OCI-M1 (cell line): ENCODE measurements at places on chromosomes 11 and 22.
A peak's percentile ranks its signal among the peaks of the same experiment; 100 is the strongest.

GRCh38 chr22:21734540-21735199 is 924 bp downstream of the YPEL1 start:
- DNase-seq, result peak; percentile 71

- DNase-seq, result no peak
These were observed 732.6 kb upstream of the LUZP2 start for GRCh38 chr11:23764286-23764685.

DNA sequence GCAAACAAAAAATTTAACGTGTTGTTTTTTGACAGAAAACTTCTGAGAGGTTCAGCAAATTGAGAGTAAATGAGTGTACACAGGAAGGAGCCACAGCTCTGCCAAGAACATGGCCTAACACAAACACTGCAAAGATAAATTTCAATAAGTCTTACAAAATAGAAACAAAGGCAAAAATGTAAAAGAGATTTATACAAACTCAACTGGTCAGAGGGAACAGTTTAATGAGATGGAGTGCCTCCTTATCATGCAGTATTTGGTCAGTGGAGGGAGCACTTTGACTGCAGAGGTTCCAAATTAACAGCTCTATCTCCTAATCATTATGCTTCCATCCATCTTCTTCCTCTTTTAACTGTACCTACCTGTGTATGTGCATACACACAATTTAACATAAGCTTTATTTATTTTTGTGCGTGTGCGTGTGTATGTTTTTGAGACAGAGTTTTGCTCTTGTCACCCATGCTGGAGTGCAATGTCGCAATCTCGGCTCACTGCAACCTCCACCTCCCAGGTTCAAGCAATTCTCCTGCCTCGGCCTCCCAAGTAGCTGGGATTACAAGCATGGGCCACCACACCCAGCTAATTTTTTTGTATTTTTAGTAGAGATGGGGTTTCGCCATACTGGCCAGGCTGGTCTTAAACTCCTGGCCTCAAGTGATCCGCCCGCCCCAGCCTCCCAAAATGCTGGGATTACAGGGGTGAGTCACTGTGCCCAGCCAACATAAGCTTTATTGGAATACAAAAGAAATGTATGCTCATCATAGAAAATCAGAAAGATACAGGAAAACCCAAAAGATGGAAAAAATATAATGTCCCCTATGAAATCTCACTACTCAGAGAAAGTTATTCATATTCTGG is 111.9 kb downstream of the MRTFA start:
- peak; percentile 46 for DNase-seq

DNA sequence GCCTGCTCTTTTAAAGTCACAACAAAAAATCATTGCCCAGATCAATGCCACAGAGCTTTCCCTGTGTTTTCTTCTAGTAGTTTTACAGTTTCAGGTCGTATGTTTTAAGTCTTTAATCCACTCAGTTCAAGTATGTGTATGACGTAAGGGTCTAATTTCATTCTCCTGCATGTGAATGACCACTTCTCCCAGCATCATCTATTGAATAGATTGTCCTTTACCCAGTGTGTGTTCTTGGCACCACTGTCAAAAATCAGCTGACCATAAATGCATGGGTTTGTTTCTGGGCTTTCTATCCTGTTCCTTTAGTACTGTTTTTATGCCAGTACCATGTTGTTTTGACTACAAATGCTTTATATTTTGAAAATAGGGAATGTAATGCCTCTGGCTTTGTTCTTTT is 28.1 kb downstream of the INTS4 start:
- no peak for DNase-seq

DNA sequence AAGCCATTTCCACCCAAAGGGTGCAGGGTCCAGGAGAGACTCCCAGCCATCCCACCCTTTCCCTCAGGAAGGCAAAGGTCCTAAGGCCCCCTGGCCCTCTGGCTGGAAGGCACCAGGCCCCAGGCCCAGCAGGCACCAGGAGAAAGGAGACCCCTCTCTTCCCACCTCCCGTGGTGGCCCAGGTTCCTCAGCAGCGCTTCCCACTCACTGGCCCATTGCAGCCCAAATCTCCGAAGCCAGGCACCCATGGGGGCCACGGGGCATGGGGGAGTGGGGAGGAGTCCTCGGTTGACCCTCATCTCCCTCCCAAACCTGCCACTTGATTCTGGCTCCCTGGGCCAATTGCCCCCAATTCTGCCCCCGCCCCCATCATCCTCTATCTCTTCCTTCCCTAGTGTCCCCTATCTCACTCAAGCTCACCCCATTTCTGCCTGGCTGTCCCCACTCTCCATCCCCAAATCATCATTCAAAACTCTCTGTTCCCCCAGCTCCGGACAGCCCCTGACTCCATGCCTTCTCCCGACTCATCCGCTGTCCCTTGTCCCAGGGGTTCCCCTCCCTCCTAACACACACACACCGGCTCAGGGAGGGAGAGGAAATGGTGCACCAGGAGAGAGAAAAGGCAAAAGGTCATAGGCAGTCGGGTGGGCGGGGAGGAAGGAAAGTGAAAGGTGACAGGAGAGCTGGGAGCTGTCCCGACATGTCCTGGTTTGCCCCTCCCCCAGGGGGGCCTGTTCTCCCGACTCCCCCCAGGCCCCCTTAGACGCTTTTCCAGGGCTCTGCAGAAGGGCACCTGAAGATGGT is 1.2 kb downstream of the LIF start:
- peak; percentile 25 for DNase-seq

DNA sequence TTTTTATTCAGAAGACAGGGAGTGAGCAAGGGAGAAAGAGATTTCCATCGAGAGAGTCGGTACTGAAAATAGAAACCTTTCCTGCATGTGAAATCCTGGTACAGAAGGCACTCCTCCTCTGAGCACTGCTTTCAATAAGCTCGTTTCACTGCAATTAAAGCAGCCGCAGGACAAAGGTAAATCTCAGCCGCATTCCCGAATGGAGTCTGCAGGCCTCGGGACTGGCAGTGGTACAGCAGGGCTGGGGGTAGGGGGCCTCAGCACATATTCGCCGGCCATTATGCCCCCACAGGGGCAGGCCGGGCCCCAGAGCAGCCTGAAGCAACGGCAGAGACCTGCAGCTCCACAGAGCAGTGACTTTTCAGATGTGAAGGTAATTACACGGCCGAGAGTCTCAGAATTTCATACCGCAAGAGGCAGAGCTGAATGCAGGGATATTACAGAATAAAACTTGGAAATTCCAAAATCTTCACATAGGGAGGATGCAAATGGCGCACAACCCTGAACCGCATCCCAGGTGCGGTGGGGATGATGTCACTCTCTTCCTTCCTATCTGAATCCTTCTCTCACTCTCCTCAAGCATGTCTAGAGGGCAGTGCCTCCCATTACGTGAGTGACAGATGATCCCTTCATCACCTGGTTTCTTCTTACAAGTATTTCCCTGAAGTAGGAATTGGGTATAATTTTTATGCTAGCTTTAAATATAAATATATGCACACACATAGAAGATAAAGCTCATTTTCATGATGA is 622.1 kb downstream of the OPCML start:
- DNase-seq, result no peak

GRCh38 chr22:49568751-49569285 is 258.9 kb downstream of the BRD1 start:
- no peak for DNase-seq

DNA sequence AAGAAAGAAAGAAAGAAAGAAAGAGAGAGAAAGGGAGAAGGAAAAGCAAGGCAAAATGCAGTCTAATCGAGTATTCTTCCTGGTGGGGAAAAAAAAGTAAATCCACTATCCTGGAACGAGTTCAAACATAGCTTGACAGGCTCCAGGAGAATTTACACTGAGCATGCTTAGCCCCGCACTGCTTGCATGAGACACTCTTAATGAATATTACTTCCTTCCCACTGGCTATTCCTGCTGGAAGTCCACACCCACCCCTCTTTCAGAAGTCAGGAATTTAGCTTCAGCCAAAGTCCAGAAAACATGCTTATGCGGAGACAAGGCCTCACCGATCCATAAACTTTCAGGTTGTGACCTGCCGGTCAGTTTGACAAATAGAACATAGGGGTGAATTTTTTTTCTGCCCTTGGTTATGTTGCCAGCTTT is 251.8 kb upstream of the BLID start:
- DNase-seq, result no peak

GRCh38 chr11:12631651-12632050 is 42.6 kb upstream of the TEAD1 start:
- DNase-seq, result no peak

- no peak for DNase-seq
These were observed 363.8 kb upstream of the MTNR1B start for GRCh38 chr11:92605667-92606066.

GRCh38 chr11:72265951-72266350 is 22.0 kb upstream of the PHOX2A start:
- no peak for DNase-seq

DNA sequence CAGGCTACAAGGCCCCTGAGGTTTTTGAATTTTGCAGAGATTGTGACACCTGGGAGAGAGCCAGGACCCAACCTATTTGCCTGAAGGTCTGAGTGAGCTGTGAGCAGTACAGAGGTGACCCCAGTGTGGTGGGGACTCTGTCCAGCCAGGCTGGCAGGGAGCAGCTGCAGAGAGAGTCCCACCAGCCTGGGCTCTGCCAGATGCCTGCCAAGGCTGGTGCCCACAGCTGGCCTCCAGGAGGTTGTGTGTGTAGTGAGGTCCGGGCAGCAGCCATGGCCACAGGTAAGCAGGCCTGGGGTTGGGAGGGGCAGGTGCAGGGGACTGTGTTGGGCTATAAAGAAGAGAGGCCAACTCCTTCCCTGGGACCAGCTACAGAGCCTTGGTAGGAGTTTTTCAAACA is 144.8 kb downstream of the CRYBB2 start:
- DNase-seq, result no peak

DNA sequence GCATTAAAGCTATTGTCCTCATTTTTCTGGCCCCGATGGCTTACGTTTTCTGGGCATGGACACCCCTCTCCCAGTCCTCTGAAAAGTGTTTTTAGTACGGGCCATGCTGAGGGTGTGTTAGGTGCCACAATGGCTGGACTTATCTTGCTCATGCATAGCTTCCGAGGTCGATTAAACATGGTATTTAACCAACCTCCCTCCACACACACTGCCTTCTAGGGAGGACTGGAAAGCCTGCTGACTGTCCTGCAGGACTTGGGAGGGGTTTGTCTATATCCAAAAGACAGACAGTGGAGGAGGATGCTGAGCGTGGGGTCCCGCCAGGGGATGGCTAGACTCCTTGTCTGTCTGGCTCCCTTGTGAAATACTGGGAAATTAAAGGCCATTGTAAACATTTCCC is 95.3 kb downstream of the FBXO7 start:
- DNase-seq, result no peak

- DNase-seq, result peak; percentile 73
These were observed 430.5 kb upstream of the FAT3 start for GRCh38 chr11:91794146-91794545.

- no peak for DNase-seq
These were observed 24.2 kb upstream of the OR6X1 start for GRCh38 chr11:123778511-123778910.

GRCh38 chr11:113880971-113881370 is 5.6 kb upstream of the USP28 start:
- DNase-seq, result no peak

- no peak for DNase-seq
These were observed 14.8 kb upstream of the TMEM216 start for GRCh38 chr11:61377461-61378160.

DNA sequence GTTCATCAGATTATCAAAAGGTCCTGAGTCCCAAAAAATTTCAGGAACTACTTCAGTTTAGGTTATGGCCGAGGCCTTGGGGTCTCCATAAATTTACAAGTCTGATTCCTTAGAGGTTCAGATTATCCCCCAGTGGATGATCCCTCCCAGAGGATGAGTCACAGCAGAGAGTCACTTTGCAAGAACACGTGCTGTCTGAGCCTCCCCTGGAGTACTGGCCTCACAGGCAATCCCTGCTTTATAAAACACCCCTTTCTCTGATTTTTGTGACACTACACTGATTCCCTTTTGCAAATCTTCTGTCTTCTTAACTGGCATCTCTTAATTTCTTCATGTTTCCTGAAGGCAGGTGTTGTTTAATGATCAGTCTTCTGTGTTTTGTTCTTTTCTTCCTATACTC is 45.3 kb downstream of the CCDC34 start:
- DNase-seq, result no peak

- no peak for DNase-seq
These were observed 286.7 kb downstream of the MN1 start for GRCh38 chr22:27514601-27515523.

- DNase-seq, result no peak
These were observed 8.2 kb downstream of the AP1B1 start for GRCh38 chr22:29380032-29380781.

DNA sequence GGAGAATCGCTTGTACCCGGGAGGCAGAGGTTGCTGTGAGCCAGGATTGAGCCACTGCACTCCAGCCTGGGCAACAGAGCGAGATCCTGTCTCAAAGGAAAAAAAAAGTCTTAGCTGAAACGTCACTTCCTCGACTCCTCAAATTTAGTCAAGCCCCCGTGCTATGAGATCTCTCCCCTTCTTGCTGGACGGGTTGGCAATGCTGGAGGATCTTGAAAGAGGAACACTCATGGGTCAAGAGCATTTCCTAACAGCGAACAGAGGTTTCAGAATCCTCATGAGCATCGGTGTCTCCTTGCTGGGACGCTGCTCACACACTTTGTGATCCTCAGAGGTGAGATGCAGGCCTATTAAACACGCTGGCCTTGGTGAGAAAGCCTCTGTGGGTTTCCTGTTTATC is 35.9 kb downstream of the APOL3 start:
- no peak for DNase-seq

DNA sequence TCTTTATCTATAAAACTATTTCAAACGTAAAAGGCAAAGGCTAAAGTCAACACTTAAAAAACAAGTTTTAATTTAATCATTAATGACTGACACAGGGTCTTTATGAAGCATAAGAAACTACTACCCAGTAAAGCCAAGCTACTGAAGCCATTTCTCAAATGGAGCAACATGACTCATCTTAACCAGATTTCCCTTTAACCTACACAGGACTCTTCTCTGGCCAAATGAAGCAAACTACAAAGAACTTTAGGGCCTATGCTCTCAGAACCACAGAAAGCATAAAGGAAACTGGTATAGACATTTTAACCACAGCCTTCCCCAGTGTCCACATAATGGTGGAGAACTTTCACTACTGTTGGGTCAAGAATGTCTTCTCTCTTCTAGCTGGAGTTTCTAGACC is 34.7 kb downstream of the ALG9 start:
- no peak for DNase-seq

DNA sequence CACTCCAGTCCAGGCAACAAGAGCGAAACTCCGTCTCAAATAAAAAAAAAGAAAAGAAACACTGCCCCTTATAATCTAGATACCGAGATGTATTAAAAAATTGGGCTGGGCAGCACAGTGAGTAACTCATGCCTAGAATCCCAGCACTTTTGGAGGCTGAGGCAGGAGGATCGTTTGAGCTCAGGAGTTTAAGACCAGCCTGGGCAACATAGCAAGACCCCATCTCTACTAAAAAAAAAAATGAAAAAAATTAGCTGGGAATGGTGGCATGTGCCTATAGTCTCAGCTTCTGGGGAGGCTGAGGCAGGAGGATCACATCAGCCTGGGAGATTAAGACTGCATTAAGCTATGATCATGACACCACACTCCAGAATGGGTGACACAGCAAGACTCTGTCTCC is 24.9 kb downstream of the DDX6 start:
- no peak for DNase-seq
